Osteoblast (primary cell): ENCODE measurements at places on chromosomes 2 and 18. TPM values are rescaled to one million over a fixed set of nuclear protein-coding genes. Genes with fewer than 3 reads are reported as not detected.

SLC5A7 gene
- total RNA-seq = not detected in 2 replicates

DNA sequence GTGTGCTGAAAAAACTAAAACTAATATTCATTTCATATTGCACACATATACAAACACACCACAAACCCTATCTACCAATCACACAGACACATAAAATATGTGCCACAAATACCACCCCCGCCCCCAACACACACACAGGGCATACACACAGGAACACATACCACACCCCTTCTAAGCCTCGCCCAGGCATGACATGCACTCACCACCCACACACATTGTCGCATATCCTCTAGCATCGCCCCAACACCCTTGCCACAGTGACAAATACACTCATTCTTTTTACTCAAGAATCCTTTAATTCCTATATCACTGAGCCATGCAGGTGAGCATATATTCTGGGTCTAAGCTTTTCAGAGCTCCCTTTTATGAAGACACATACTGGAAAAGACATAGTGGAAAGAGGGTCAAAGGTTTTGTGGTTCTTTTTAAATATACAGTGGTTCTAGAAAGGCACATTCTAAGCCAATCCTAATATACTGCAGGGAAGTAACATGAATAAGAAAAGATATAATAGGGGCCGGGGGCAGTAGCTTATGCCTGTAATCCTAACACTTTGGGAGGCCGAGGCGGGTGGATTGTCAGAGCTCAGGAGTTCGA, 24.5 kb upstream of the LCLAT1 start:
- no peaks in the 10 kb centered on the region for H3K36me3 ChIP-seq
- peak overlapping the region; percentile 72 for H3K27ac ChIP-seq
- H3K4me1 ChIP-seq = peaks cover 35% of the 10 kb centered on the region
- no peaks in the 10 kb centered on the region for H3K27me3 ChIP-seq
- peak overlapping the region; percentile 29 for H3K4me3 ChIP-seq

PXDN gene
- total RNA-seq = 307 and 324 TPM in 2 replicates

TUBA4A gene
- 11.9 and 13.6 TPM in 2 replicates for total RNA-seq

NEU4 gene
- total RNA-seq = not detected in 2 replicates

- peaks cover 4% of the 10 kb centered on the region for H3K36me3 ChIP-seq
- peak; percentile 13 for DNase-seq
Observed at GRCh38 chr2:15334644-15335326, 226.3 kb downstream of the NBAS start.

DNA sequence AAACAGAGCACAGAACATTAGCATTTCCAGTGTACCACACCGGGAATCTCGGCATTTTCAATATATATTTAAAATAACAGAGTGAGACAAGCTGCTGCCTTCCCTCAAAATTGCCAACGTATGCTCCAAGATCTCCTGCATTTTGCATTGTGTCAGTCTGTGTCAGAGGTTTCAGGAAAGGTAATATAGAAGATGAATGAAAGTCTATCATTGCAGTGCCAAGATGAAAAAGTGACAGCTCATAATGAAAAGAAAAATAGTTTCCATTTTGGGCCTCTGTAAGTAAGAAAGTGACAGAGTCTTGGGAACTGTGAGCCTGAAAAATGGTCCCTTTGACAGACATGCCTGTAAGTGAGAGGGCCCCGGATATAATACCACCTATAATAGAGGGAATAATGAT, 297.8 kb upstream of the PIK3C3 start:
- H3K4me3 ChIP-seq = no peak overlapping the region
- H3K27ac ChIP-seq = no peak overlapping the region
- no peaks in the 10 kb centered on the region for H3K4me1 ChIP-seq

GRCh38 chr2:190129421-190130199, 67.1 kb upstream of the MSTN start:
- no peaks in the 10 kb centered on the region for H3K27me3 ChIP-seq
- H3K36me3 ChIP-seq = no peaks in the 10 kb centered on the region
- no peak overlapping the region for H3K4me3 ChIP-seq
- DNase-seq = no peak

- H3K27me3 ChIP-seq = no peaks in the 10 kb centered on the region
- H3K4me3 ChIP-seq = no peak overlapping the region
- no peak overlapping the region for H3K27ac ChIP-seq
- H3K4me1 ChIP-seq = no peaks in the 10 kb centered on the region
- DNase-seq = no peak
Observed at GRCh38 chr2:217445723-217446122, 557.1 kb downstream of the TNS1 start.

CPS1 gene
- 21.7 and 24.2 TPM in 2 replicates for total RNA-seq

MROH2A gene
- not detected in 2 replicates for total RNA-seq

DNA sequence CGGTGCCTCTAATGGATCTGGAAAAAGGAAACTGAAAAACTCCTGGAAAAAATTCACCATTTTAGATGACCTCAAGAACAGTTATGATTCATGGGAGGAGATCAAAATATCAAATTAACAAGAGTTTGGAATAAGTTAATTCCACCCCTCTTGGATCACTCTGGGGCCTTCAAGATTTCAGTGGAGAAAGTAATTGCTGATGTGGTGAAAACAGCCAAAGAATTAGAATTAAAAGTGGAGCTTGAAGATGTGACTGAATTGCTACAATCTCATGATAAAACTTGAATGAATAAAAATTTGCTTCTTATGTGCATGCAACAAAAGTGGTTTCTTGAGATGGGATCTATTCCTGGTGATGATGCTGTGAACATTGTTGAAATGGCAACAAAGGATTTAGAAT, 974.4 kb upstream of the GYPC start:
- H3K4me1 ChIP-seq = no peaks in the 10 kb centered on the region
- no peak overlapping the region for H3K4me3 ChIP-seq
- H3K27ac ChIP-seq = no peak overlapping the region
- H3K27me3 ChIP-seq = no peaks in the 10 kb centered on the region
- no peak for DNase-seq
- no peaks in the 10 kb centered on the region for H3K36me3 ChIP-seq

- DNase-seq = no peak
- H3K27me3 ChIP-seq = no peaks in the 10 kb centered on the region
- H3K27ac ChIP-seq = no peak overlapping the region
- no peak overlapping the region for H3K4me3 ChIP-seq
- H3K36me3 ChIP-seq = no peaks in the 10 kb centered on the region
Observed at GRCh38 chr18:21664069-21664468, 40.5 kb downstream of the ABHD3 start.

SELENOI gene
- total RNA-seq = 11.6 and 13.0 TPM in 2 replicates

TMEM247 gene
- not detected in 2 replicates for total RNA-seq

DNA sequence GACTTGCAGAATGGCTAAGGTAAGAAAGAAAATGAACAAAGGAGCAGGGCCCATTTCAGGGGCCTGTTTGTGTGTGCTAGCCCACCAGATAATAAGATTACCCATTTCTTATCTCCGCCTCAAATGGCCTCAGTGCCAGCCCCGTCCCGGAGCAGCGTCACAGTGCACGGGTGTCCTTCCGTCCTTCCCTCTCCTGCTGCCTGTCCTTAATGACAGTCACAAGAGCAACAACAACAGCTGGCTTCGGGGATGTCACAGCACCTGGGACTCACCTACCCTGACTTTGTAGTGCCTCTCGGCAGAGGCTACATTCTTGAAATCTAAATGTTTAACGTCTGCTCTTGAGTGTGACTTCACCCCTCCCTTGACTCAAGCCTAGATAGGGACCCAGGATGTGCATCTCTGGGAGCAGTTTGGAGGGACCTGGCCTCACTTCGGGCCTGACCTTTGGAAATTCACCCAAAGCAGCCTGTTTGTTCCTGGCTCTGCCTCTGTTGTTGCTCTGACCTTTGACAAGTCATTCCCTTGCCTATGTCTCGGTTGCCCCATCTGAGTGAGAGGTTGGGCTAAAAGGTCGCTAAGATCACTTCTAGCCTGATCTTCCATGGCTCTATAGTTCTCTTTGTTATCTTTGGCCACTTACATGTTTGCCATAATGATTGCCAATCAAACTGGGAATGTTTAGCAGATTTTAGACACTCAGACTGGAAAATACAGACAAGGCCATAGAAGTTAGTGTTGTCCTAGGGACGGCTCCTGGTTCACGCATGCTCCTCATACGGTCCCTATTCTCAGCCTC, 122.5 kb downstream of the KLHL29 start:
- no peak for DNase-seq
- H3K4me3 ChIP-seq = no peak overlapping the region
- H3K27me3 ChIP-seq = no peaks in the 10 kb centered on the region

LBX2 gene
- 4.1 and 5.4 TPM in 2 replicates for total RNA-seq

DNA sequence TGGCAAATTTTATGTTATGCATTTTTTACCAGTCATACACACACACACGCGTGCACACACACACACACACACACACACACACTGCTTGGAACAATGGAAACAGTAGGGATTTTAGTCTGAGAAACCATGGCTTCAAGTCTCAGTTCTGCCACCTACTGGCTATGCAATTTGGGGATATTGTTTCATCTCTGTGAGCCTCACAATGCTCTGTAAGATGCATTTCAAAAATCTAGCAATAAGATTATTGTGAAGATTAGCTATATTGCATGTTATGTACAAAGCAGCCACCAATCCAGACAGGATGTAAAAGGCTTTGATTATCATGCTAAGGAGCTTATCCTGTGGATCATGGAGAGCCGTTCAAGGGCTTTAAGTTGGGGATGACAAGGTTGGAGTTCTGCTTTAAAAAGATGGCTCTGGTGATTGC, 401.4 kb downstream of the NBAS start:
- H3K27me3 ChIP-seq = no peaks in the 10 kb centered on the region
- H3K36me3 ChIP-seq = no peaks in the 10 kb centered on the region
- H3K27ac ChIP-seq = no peak overlapping the region

LRRTM4 gene
- total RNA-seq = under 0.01 TPM in 1 of 2 replicates, not detected in the other

- no peaks in the 10 kb centered on the region for H3K4me1 ChIP-seq
- H3K27ac ChIP-seq = no peak overlapping the region
- H3K4me3 ChIP-seq = no peak overlapping the region
- no peak for DNase-seq
- no peaks in the 10 kb centered on the region for H3K27me3 ChIP-seq
Observed at GRCh38 chr2:23718931-23719700, 207.8 kb downstream of the ATAD2B start.

DNA sequence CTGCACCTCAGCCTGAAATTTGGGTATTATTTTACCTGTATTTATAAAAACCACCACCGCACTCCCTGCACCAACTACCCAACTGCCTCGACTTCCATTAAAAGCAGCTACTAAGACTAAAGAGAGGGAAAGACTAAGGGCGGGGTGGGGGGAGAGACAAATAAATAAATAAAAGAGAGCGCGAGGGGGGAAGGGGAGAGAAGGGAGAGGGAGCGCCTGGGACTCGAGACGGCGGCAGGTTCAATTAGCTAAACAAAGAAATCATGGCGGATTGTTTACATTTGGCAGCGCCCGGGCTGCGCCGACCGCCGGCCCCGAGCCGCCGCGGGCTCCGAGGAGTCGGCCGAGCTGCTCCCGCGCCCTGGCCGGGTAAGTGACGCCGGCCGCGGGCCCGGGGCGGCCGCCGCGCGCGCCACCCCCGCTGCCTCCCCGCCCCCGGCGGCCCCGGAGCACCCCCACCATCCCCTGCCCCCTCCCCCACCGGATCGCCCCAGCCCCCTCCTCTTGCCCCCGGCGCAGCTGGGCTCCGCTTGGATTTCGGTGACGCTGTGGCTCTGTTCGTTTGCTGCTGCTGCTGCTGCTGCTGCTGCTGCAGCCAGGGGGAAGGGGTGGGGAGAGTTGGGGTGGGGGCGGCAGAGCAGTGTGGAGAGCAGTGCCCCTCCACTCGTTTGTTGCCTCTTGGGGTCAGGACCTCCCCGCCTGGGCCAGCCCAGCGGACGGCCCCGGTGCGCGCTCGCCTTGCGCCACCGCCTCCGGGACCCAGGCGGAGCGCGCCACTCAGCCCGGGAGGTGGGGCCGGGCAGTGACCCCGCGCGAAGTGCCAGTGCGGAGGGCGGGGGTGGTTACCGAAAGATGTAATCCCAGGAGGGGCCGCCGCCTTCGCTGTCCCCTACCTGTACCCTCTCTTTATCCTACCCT, 187.2 kb upstream of the FANCL start:
- no peaks in the 10 kb centered on the region for H3K36me3 ChIP-seq
- H3K4me3 ChIP-seq = peak overlapping the region; percentile 36
- peaks cover 16% of the 10 kb centered on the region for H3K27me3 ChIP-seq
- no peak overlapping the region for H3K27ac ChIP-seq
- DNase-seq = peak; percentile 76

FER1L5 gene
- total RNA-seq = 1.1 and 1.2 TPM in 2 replicates

ANKAR gene
- total RNA-seq = 14.1 TPM in 2 replicates

IGFBP2 gene
- 6.5 and 11.2 TPM in 2 replicates for total RNA-seq

DNA sequence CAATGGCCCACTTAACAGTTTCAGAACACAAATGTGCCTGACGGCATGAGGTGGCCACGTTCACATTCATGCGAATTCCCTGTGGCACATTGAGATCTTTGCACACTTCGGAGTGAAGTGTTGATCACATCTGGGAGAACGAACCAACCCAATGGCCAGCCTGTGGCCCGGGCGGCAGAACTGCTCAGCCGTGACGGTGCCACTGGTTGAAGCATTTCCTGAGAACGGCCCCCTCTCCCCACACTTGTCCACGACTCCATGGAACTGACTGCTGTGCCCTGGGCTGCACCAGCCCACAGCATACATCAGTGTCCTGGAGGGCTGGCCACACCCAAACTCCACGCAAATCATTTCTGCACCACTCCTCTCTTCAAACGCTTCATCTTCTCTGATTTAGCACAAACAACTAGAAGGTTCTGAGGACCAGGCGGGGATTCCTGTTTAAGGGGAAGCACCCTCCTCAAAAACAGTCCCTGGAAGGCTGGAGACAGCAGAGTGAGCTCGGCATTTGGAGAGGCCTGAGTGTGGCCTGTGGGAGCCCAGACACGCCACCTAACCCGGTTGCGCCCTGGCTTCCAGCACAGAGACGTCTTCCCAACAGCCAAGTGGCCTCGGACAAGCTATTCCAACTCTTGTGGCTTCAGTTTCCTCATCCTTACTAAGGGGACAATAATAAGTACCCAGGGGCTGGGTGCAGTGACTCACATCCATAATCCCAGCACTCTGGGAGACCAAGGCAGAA, 9.9 kb upstream of the SALL3 start:
- peak; percentile 21 for DNase-seq
- no peaks in the 10 kb centered on the region for H3K4me1 ChIP-seq
- peaks cover 18% of the 10 kb centered on the region for H3K27me3 ChIP-seq
- H3K27ac ChIP-seq = no peak overlapping the region
- H3K36me3 ChIP-seq = no peaks in the 10 kb centered on the region

CCL20 gene
- total RNA-seq = 1.1 and 1.2 TPM in 2 replicates

- no peaks in the 10 kb centered on the region for H3K27me3 ChIP-seq
- H3K36me3 ChIP-seq = no peaks in the 10 kb centered on the region
- peaks cover 4% of the 10 kb centered on the region for H3K4me1 ChIP-seq
- H3K4me3 ChIP-seq = no peak overlapping the region
- no peak overlapping the region for H3K27ac ChIP-seq
- no peak for DNase-seq
Observed at GRCh38 chr2:67267241-67267640, 129.9 kb upstream of the ETAA1 start.

- no peaks in the 10 kb centered on the region for H3K4me1 ChIP-seq
- no peak for DNase-seq
- no peak overlapping the region for H3K4me3 ChIP-seq
- H3K27ac ChIP-seq = no peak overlapping the region
- H3K36me3 ChIP-seq = no peaks in the 10 kb centered on the region
Observed at GRCh38 chr2:158984604-158985135, 16.2 kb downstream of the TANC1 start.

GRCh38 chr2:20523073-20523798, 76.4 kb downstream of the RHOB start:
- no peak overlapping the region for H3K27ac ChIP-seq
- H3K27me3 ChIP-seq = no peaks in the 10 kb centered on the region
- DNase-seq = peak; percentile 71
- H3K4me3 ChIP-seq = no peak overlapping the region
- H3K36me3 ChIP-seq = no peaks in the 10 kb centered on the region
